ENCODE measurements at places on chromosomes 13 and 19.

GRCh38 chr13:73433890-73434289 lies 375.1 kb downstream of the KLF5 start:
- no peak for DNase-seq
- no peak overlapping the region for H3K27ac ChIP-seq
- no peak overlapping the region for H3K4me3 ChIP-seq
- H3K4me1 ChIP-seq: no peaks in the 10 kb centered on the region
- no peaks in the 10 kb centered on the region for H3K36me3 ChIP-seq
- peaks cover 7% of the 10 kb centered on the region for H3K27me3 ChIP-seq

GRCh38 chr13:91400063-91400399 lies 1.6 kb downstream of the GPC5 start:
- peak overlapping the region; percentile 84 for H3K4me3 ChIP-seq
- H3K27ac ChIP-seq: no peak overlapping the region
- peaks cover 71% of the 10 kb centered on the region for H3K27me3 ChIP-seq
- peaks cover 33% of the 10 kb centered on the region for H3K4me1 ChIP-seq
- peaks cover 5% of the 10 kb centered on the region for H3K36me3 ChIP-seq

DNA sequence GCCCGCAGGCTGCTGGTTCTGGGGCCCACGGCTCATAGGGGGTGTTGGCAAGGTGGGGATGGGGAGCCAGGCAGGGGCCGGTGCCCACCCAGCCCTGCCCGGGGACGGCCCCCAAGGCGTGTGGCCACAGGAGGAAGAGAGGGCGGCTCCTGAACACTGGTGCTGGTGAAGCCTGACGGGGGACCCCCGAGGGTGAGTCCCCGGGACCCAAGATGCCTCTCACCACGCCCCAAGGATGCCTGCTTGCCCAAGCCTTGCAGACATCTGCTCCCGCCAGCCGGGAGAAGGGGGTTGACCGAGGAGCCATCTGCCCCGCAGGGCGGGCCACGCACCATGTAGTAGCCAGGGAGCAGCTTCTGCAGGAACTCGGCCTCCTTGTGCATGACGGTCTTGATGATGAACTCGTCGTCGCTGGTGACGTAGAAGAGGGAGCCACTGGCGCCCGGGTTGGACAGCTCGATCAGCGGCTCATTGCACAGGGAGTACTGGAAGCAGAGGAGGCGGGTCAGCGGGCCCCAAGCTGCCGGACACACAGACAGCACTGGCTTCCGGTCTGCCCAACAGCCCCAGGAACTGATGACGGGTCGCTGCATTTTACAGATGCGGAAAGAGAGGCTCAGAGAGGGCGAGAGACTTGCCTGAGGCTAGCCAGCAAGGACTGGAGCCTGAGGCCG lies 29.6 kb upstream of the CACTIN start:
- no peak overlapping the region for H3K27ac ChIP-seq
- H3K36me3 ChIP-seq: peaks cover 28% of the 10 kb centered on the region
- no peaks in the 10 kb centered on the region for H3K27me3 ChIP-seq
- no peaks in the 10 kb centered on the region for H3K4me1 ChIP-seq
- no peak overlapping the region for H3K4me3 ChIP-seq

- no peaks in the 10 kb centered on the region for H3K4me1 ChIP-seq
- no peaks in the 10 kb centered on the region for H3K36me3 ChIP-seq
- no peak for DNase-seq
- H3K27ac ChIP-seq: no peak overlapping the region
- no peaks in the 10 kb centered on the region for H3K27me3 ChIP-seq
These were observed 69.7 kb upstream of the C1QTNF9B start for GRCh38 chr13:23966691-23967615.

GRCh38 chr19:3826163-3826562 lies 40.0 kb upstream of the MATK start:
- peaks cover 8% of the 10 kb centered on the region for H3K27me3 ChIP-seq
- H3K36me3 ChIP-seq: no peaks in the 10 kb centered on the region
- H3K27ac ChIP-seq: no peak overlapping the region
- H3K4me1 ChIP-seq: peaks cover 23% of the 10 kb centered on the region

DNA sequence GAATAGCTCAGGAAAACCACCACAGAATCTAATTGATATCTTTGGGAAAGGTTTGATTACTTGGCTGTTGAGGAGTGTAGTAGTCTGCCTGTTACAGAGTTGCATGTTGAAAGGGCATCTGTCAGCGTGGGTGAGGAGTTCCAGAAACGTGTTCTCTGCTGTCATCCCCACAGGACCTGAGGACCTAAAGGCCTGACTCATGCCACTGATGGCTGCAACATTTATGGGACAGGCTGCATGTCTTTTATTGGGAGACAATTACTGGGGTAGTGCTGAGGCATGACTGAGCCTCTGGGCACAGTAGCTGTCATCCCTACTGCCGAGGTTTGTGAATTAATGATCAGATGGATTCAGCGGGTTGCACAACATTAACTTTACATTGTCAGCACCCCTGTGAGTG lies 525.9 kb downstream of the GPC6 start:
- H3K4me3 ChIP-seq: no peak overlapping the region
- DNase-seq: no peak
- peaks cover 24% of the 10 kb centered on the region for H3K4me1 ChIP-seq

DNA sequence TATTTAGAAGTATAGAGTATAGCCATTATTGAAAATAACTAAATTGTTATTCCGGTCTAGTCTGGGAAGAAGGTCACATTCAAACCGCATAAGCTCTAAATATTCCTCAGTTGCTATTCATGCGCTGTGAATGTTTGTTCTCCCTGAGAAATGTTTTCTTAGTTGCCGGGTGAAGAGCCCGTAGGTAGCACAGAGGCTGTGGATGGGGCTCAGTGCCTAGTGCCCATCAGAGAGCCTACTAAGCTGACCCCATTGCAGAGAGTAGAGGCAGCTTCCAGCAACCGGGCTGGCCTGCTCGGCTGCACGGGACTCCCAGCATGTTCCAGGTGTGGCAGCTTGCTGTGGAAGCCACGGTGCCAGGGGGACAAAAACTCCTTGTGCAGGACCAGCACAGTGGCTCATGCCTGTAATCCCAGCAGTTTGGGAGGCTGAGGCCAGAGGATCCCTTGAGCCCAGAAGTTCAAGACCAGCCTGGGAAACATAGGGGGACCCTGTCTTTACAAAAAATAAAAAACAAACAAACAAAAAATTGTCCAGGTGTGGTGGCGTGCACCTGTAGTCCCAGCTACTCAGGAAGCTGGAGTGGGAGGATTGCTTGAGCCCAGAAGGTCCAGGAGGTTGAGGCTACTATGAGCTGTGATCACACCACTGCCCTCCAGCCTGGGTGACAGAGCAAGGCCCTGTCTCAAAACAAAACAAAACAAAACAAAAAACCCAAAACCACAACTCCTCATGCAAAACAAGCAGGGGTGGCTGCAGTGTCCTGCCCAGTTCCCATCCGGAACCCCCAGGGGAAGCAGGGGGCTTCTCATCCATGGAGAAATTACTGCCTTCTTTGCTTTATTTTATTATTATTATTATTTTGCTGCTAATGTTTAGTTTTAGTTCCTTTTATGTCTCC lies 82.5 kb downstream of the KCTD15 start:
- peaks cover 67% of the 10 kb centered on the region for H3K4me1 ChIP-seq
- peaks cover 10% of the 10 kb centered on the region for H3K27me3 ChIP-seq
- no peak overlapping the region for H3K27ac ChIP-seq

GRCh38 chr13:91896547-91896946 lies 498.1 kb downstream of the GPC5 start:
- H3K27me3 ChIP-seq: no peaks in the 10 kb centered on the region
- no peak for DNase-seq
- no peaks in the 10 kb centered on the region for H3K4me1 ChIP-seq
- H3K27ac ChIP-seq: no peak overlapping the region
- H3K4me3 ChIP-seq: no peak overlapping the region

GRCh38 chr13:111484959-111485358 lies 164.5 kb downstream of the TEX29 start:
- peaks cover 25% of the 10 kb centered on the region for H3K27me3 ChIP-seq
- no peak for DNase-seq
- no peaks in the 10 kb centered on the region for H3K36me3 ChIP-seq
- no peak overlapping the region for H3K27ac ChIP-seq
- peaks cover 5% of the 10 kb centered on the region for H3K4me1 ChIP-seq
- H3K4me3 ChIP-seq: no peak overlapping the region

DNA sequence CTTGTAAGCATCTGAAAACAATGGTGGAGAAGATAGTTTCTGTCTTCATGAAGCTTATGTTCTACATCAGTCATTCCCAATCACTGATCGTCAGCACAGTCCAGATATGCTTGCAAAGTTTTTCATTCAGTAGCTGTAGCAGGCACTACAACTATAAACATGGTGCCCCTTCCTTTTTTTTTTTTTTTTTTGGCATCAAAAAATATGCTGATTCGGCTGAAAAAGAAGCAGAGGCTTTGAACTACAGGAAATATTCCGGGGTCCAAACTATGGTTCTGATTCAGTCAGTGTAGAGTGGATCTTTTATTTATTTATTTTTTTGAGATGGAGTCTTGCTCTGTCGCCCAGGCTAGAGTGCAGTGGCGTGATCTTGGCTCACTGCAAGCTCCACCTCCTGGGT lies 414.4 kb downstream of the OLFM4 start:
- H3K36me3 ChIP-seq: no peaks in the 10 kb centered on the region
- no peaks in the 10 kb centered on the region for H3K4me1 ChIP-seq

DNA sequence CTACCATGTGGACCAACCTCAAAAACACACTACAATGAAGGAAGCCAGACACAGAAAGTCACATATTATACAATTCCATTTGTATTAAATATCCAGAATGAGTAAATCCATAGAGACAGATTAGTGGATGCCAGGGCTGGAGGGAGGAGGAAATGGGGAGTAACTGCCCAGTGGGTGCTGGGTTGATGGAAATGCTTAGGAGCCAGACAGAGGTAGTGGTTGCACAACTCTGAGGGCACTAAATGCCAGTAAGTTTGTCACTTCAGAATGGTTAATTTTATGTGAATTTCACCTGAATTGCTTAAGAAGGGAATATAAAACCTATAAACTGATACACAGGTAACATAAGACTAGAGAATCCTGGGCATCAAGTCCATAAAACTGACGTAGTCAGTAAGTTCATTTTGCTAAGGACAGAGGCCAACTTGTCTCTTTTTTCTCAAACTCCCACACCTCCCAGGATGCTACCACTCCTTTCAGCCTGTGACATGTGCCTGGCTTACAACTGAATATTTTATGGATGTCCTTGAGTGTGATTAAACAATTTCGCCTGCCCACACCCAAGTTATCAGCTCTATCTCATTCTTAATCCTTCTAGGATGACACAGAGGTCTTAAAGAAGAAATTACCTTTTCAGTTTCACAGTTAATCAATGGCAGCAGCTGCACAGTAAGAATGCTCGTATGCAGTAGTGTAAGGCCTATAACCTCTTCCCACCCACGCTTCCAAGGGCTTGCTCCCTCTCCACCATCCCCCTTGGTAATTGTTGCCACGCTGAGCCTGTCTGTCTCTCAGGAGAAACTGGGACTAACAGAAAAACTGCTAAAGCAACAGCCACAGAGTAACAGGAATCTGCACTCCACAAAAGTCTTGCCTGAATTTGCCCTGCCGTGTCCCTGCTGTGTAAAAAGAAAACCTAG lies 5.9 kb upstream of the MLNR start:
- no peak for DNase-seq
- H3K4me3 ChIP-seq: no peak overlapping the region
- H3K27ac ChIP-seq: no peak overlapping the region
- peaks cover 32% of the 10 kb centered on the region for H3K36me3 ChIP-seq
- H3K4me1 ChIP-seq: peaks cover 29% of the 10 kb centered on the region

DNA sequence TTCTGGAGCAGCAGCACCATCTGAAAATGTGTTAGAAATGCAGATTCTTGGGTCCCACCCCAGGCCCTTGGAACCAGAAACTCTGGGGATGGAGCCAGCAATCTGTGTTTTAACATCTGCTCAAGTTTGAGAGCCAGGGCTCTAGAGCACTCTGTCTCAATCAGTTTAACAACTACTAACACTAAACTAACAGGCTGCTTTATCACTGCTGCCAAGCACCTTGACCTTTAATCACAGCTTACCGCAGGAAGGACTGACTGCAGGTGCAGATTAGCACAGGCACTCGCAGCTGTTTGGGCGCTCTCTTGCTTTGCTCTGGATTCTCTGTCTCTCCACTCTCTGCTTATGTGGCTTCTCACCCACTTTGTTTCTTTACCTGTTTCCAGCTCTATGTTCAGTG lies 163.5 kb downstream of the MTUS2 start:
- no peaks in the 10 kb centered on the region for H3K36me3 ChIP-seq
- peaks cover 3% of the 10 kb centered on the region for H3K27me3 ChIP-seq
- no peak for DNase-seq
- no peak overlapping the region for H3K27ac ChIP-seq

DNA sequence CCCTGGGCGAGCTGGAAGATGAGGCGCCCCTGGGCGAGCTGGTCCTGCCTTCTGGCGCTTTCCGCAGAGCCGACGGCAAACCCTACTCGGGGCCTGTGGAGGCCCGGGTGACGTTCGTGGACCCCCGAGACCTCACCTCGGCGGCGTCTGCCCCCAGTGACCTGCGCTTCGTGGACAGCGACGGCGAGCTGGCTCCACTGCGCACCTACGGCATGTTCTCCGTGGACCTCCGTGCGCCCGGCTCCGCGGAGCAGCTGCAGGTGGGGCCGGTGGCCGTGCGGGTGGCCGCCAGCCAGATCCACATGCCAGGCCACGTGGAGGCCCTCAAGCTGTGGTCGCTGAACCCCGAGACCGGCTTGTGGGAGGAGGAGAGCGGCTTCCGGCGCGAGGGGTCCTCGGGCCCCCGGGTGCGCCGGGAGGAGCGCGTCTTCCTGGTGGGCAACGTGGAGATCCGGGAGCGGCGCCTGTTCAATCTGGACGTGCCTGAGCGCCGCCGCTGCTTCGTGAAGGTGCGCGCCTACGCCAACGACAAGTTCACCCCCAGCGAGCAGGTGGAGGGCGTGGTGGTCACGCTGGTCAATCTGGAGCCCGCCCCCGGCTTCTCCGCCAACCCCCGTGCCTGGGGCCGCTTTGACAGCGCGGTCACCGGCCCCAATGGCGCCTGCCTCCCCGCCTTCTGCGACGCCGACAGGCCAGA lies 6.3 kb downstream of the CILP2 start:
- DNase-seq: no peak
- H3K27me3 ChIP-seq: peaks cover 12% of the 10 kb centered on the region
- no peak overlapping the region for H3K27ac ChIP-seq
- no peaks in the 10 kb centered on the region for H3K36me3 ChIP-seq
- no peak overlapping the region for H3K4me3 ChIP-seq

Measured in nephron progenitor cell (in vitro differentiated cells).